Testis (tissue), 5 donors: ENCODE measurements at places on chromosomes 7 and 10. TPM values are rescaled to one million over a fixed set of nuclear protein-coding genes. Genes with fewer than 3 reads are reported as not detected.

The ACTL6B gene
- total RNA-seq, result 0.79 TPM

The TMEM229A gene
- 58.8 TPM for total RNA-seq

- H3K27ac ChIP-seq, result no peak overlapping the region
- no peaks in the 10 kb centered on the region for H3K4me1 ChIP-seq
- no peaks in the 10 kb centered on the region for H3K27me3 ChIP-seq
- no peak overlapping the region for H3K4me3 ChIP-seq
- H3K36me3 ChIP-seq, result no peaks in the 10 kb centered on the region
- no peak for DNase-seq
Observed at GRCh38 chr10:127959428-127959827, 52.5 kb downstream of the PTPRE start.

DNA sequence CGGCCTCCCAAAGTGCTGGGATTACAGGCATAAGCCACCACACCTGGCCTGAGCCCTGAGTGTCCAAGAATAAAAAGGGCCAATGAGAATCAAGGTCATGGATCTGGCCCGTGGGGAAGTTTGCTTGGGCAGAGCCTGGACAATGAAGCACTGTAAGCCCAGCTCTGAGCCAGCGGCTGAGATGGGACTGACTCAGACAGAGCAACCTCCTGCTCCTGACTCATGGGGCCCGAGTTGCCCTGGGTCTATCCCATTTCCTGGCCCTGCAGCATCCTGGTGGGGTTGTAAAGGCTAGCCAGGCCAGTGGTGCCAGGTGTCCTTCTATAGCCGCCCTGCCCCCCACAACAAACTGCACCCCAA, 5.2 kb upstream of the MYH16 start:
- no peaks in the 10 kb centered on the region for H3K27me3 ChIP-seq
- H3K4me1 ChIP-seq, result peaks cover 12% of the 10 kb centered on the region
- no peak overlapping the region for H3K4me3 ChIP-seq
- H3K27ac ChIP-seq, result no peak overlapping the region
- DNase-seq, result peak; percentile 64

The SNX8 gene
- total RNA-seq, result 66.8 TPM

The SKIDA1 gene
- 6.6 TPM for total RNA-seq

GRCh38 chr10:31157123-31158010, 125.7 kb upstream of the ZNF438 start:
- H3K4me3 ChIP-seq, result no peak overlapping the region
- H3K27ac ChIP-seq, result no peak overlapping the region
- no peaks in the 10 kb centered on the region for H3K27me3 ChIP-seq
- no peaks in the 10 kb centered on the region for H3K36me3 ChIP-seq

The EIF4H gene
- 157 TPM for total RNA-seq

DNA sequence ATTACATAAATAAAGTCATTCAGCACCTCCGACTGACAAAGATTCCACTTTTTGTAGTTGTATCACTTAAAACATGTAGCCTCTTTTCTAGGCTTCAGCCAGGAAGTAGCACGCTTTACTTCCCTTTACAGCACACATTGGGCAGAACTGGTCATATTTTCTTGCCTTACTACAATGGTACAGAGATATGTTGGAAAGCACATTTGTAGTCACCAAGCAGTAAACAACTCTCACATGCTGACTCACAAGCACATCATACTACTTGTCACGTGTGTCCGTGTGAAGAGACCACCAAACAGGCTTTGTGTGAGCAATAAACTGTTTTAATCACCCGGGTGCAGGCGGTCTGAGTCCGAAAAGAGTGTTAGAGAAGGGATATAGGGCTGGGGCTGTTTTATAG, 1071.8 kb downstream of the DNAJB9 start:
- H3K27me3 ChIP-seq, result no peaks in the 10 kb centered on the region
- H3K4me1 ChIP-seq, result no peaks in the 10 kb centered on the region
- no peak overlapping the region for H3K27ac ChIP-seq
- H3K36me3 ChIP-seq, result no peaks in the 10 kb centered on the region
- DNase-seq, result no peak

DNA sequence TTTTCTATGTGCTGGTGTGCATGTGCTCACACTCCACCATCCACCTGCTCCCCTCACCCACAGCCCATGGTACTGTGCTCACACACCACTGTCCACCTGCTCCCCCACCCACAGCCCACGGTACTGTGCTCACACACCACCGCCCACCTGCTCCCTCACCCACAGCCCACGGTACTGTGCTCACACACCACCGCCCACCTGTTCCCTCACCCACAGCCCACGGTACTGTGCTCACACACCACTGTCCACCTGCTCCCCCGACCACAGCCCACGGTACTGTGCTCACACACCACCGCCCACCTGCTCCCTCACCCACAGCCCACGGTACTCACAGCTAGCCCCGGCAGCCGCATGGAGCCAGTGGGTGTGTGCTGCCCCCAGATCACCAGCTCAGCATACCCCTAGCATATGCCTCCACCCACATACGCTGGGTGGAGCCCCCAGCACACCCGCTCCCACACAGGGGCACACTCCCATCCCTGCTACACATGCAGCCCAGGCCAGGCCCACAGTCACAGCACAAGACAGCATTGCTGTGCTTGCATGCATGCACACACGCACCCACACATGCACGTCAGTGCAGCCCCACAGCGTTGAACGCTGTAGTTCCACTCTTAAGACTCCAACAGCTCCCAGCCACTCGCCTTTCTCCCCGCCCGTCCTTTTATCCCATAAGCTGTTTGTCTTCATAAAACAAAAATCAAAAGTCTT, 62.0 kb downstream of the PAX2 start:
- DNase-seq, result no peak
- no peaks in the 10 kb centered on the region for H3K4me1 ChIP-seq
- no peaks in the 10 kb centered on the region for H3K27me3 ChIP-seq

DNA sequence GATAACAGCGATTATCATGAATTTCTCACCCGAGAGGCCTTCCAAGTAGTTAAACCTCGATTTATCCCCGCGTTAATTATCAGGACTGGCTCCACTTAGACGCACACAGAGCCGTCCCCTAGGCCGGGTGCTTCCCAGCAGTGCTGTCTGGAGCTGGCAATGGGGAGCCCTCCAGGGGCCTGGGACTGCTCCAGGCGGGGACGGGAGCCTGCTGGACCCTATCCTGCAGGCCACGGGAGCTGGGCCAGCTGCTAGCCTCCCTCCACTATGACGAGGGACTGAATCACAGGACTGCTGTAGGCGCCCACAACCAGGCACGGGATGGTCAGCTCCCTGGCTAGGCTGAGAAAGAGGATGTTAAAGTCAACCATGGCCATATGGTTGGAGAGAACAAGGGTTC, 229.1 kb downstream of the ELFN1 start:
- peaks cover 3% of the 10 kb centered on the region for H3K4me1 ChIP-seq
- H3K36me3 ChIP-seq, result no peaks in the 10 kb centered on the region
- no peak overlapping the region for H3K27ac ChIP-seq
- peak; percentile 44 for DNase-seq
- H3K27me3 ChIP-seq, result no peaks in the 10 kb centered on the region

GRCh38 chr10:31401287-31401686, 82.3 kb downstream of the ZEB1 start:
- no peak overlapping the region for H3K4me3 ChIP-seq
- H3K4me1 ChIP-seq, result no peaks in the 10 kb centered on the region
- H3K36me3 ChIP-seq, result no peaks in the 10 kb centered on the region
- no peak overlapping the region for H3K27ac ChIP-seq
- DNase-seq, result no peak
- H3K27me3 ChIP-seq, result no peaks in the 10 kb centered on the region

- no peak for DNase-seq
- H3K4me1 ChIP-seq, result peaks cover 19% of the 10 kb centered on the region
- no peaks in the 10 kb centered on the region for H3K27me3 ChIP-seq
- no peaks in the 10 kb centered on the region for H3K36me3 ChIP-seq
- H3K4me3 ChIP-seq, result no peak overlapping the region
Observed at GRCh38 chr10:103775776-103776175, 79.6 kb downstream of the SH3PXD2A start.

DNA sequence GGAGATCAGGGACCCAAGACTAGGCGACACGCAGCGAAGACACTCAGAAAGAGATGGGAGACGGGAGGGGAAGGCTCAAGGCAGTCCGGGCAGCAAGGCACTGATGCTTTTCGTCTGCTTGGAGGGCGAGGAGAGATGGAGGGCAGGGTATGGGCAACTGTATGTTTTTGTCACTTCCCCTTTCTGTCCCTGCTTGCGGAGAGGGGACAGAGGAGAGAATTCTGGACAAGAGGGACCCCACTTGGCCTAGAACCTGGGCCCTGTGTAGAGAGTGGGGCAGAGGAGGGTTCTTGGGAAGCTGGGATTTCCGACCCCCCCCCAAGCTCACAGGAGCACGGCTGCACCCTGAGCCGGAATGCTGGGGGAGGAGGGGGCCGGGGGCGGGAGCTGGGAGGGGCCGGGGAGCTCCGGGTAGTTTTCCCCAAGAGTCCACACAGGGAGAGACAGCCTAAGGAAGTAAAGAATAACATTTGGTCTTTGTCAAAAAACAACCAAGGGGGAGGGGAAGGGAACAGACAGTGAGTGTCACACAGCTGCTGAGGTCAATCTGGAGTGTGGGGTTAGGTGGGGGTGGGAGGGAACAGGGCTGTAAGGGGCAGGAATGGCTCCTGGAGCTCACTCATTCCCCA, 1.8 kb downstream of the LRCH4 start:
- H3K27ac ChIP-seq, result peak overlapping the region; percentile 96
- H3K27me3 ChIP-seq, result no peaks in the 10 kb centered on the region

- DNase-seq, result no peak
- H3K4me1 ChIP-seq, result peaks cover 5% of the 10 kb centered on the region
- no peaks in the 10 kb centered on the region for H3K27me3 ChIP-seq
- no peaks in the 10 kb centered on the region for H3K36me3 ChIP-seq
Observed at GRCh38 chr10:12271210-12271540, 75.2 kb downstream of the CDC123 start.

DNA sequence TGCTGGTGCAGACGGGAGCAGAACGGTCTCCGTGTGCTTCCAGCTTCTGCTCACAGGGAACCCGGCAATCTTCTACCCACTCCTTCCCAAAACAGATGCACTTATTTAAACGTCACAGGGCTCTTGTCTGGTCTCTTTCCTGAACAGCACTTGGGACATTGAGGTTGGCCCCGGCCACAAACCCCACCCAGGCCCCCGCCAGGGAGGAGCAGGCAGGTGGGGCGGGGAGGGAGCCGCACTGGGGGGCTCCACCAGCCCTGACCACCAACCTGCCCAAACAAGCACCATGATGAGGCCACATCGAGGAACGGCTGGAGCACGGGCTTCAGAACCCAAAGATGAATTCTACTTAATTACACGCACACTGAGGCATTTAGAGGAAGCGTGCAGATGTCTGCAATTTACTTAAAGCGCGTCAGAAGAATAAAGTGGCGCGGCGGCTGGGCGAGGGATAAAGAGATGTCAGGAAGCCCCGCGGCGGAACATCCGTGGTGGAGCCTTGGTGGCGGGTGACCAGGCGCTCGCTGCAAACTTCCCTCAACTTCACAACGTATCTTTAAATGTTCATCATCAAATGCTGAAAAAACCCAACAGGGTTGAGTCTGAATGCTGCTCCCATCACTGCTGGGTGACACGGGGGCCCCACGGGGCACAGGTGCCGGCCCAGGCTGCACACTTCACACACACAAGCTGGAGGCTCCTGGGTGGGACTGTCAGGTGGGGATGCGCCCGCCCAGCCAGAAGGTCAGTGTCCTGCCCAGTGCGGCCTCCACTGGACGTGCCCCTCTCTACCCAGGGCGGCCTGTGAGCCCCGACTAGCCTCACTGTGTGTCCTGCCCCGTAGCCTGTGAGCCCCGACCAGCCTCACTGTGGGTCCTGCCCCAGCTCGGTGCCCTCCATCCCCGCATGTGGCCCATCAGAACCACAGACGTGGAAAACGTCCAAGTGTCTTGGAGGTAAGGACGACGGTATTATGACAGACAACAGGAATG, 279.2 kb downstream of the MAD1L1 start:
- no peak overlapping the region for H3K27ac ChIP-seq
- H3K4me1 ChIP-seq, result peaks cover 6% of the 10 kb centered on the region
- DNase-seq, result no peak
- H3K27me3 ChIP-seq, result no peaks in the 10 kb centered on the region

DNA sequence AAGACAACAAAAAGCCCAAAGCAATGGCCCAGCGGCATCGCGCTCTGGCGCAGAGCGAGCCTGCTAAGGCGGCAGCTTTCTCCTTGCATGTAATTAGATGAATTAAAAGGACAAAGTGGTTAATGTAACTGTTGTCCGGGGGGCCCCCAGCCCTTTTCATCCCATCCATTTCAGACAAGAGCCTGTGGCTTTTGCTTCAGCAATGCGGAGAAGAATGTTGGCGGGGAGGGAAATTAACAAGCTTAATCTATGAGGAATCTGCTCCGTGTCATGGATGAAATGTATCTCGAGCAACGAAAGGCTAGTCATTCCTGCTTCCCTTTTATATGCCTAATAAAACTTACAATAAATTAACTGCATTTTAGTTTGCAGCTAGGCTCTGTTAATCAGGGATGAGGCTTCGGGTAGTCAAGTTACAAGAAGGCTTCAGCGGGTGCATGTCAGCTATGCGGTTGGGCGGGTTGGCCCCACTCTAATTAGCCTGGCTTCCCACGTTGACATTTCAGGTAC, 203.3 kb downstream of the BUB3 start:
- no peaks in the 10 kb centered on the region for H3K36me3 ChIP-seq
- H3K4me3 ChIP-seq, result no peak overlapping the region
- DNase-seq, result no peak
- H3K4me1 ChIP-seq, result no peaks in the 10 kb centered on the region
